ENCODE measurements at places on chromosomes 2 and 18.

- DNase-seq = no peak
Observed at GRCh38 chr2:25539136-25539535, 134.2 kb downstream of the DTNB start.

DNA sequence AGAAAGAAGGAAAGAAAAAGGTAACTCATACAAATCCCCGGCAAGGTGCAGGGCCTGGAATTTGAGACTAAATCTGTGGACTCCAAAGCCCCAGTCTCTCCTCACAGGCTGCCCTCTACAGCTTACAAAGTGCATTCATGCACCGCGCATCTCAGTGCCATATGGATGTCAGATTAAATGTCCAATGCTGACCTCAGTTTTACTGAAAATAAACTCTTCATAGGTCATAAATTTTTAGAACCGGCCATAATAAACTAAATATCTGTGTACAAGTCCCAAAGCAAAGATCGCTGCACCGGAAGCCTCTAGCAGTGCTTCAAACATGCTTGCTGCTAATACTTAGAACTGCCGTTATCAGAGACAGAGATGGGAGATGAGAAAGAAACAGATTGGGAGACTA is 17.7 kb downstream of the ST6GAL2 start:
- DNase-seq = no peak

GRCh38 chr2:130767408-130767775 is 12.1 kb downstream of the AMER3 start:
- no peak for DNase-seq

GRCh38 chr2:32231959-32232358 is 32.7 kb downstream of the NLRC4 start:
- DNase-seq = no peak

DNA sequence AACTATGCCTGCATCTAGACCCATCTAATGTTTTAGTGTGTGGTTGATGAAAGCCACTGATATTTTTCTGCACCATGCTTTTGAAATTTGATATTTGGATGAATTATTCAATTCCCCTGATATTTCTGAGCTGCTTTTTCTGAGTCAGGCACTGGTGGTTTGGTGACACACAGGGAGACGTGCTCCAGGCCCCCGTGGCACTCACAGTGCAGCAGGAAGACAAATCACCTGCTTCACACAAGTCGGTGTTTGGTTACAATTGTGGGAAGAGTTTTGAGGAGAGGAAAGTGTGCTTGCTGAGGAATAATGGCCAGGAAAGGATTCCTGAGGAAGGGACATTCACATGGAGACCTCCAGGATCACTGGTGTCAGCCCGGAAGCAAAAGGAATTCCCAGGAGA is 179.7 kb downstream of the ACKR3 start:
- DNase-seq = no peak

DNA sequence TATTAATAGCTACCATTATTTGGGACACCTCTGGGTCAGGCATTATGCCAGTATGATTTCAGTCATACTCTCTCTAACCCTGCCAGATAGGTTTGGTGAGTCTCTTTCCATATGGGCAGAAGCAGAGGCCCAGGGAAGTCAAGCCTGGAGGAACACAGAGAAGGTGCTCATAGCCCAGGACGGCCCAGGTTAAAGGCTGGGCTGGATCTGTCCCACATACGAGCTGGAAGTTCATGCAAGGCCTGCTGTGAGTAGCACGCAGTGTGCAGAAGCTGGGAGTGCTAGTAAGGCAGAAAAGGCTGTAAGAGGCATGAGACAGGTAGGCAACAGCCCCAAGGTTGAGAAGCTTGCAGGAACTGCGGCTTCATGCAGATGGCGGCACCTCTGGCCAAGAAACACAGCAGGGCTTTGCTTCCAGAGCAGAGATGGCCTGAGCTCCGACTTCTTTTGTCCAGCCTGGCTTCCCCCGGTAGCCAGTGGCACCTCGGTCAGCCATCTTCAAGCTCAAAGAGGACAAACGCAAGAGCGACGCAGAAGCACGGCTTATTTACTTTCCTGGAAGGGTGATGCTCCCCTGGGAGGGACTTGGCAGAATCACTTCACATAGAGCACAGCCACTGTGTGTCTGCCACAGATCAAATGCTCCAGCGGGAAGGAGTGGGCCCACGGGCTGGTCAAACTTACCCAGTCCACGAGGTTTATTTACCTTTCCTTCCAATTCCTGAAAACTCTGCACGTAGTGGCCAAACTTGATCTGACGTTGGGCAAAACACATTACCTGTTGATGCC is 58.5 kb upstream of the MAP4K4 start:
- DNase-seq = no peak

DNA sequence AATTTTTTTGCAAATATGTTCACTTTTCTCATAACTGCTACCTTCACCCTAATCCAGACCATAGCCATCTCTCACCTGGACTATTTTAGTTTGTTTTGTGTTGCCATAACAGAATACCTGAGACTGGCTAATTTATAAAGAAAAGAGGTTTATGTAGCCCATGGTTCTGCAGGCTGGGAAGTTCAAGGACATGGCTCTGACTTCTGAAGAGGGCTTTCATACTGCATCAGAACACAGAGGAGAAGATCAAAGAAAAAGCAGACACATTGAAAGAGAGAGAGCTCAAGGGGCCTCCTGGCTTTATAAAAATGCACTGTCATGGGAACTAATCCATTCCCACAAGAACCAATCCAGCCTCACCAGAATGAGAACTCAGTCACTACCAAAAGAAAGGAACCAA is 25.0 kb upstream of the DDX18 start:
- DNase-seq = no peak

DNA sequence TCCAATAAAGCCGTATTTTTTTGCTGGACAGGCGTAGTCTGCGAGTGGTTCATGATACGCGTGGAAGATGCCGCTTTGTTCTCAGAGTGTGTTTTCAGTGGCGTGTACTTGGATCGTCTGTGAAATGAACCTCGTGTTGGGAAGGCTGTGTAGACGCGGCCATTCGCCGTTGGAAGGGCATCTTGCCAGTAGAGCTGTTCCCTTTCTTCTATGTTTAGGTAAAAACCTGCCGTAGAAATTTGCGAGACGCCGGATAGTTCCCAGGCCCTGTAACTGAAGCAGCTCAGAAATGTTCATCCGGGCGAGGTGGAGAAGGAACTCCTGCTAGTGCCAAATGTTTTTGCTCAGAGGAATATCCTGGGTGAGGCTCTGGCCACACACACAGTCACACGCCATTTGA is 133.6 kb downstream of the NFATC1 start:
- DNase-seq = no peak

GRCh38 chr2:189559579-189560272 is 20.9 kb downstream of the SLC40A1 start:
- no peak for DNase-seq

GRCh38 chr2:131724019-131724418 is 196.3 kb downstream of the CCDC74A start:
- DNase-seq = no peak

DNA sequence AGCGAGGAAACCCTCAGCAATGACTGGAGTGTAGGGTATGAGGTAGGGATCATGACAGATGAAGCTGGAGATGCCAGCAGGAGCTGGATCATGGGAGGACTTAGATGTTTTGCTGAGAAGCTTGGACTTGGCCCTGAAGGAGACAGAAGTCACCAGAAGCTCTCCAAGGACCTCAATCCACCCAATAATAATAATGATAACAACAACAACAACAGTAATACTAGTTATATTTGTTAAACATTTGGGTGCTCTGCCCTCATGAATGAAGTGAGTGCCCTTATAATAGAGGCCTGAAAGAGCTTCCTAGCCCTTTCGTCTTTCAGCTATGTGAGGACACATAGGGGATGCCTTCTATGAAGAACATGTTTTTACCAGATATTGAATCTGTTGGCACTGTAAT is 163.9 kb downstream of the DDX1 start:
- no peak for DNase-seq

- no peak for DNase-seq
Observed at GRCh38 chr2:164287056-164287455, 334.2 kb downstream of the GRB14 start.

- no peak for DNase-seq
Observed at GRCh38 chr2:236553522-236553921, 16.1 kb upstream of the ACKR3 start.

DNA sequence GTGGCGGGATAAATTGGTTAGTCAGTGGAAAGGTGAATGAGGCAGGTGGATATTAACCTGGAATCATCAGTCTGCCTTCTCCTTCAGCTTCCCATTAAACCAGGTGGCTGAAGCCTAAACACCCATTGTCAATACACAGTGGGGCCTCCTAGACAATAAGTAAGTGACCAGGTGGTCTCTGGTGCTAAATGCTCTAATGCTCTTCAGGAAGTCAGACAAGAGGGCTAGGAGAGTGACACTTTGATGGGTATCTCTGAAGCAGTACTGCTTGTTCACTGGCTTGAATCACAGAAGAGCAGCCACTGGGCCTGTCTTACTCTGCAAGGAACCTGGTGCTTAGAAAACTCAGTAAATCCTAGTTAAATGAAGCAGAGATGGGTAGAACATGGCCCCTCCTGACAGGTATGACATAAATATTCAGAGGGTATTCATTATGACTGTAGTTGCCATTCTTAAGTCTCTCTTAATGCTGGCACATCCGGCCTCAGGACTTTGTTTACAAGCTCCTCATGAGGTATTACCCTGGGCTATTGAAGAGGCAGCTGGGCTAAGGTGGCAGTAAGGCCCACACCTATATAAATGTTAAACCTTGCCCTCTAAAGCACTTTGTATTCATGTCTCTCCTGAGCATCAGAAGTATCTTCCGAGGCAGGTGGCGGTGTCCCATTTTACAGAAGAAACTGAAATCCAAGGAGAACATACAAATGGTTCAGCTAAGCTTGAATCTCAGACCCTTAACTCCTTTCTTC is 104.9 kb downstream of the NCK2 start:
- DNase-seq = no peak

DNA sequence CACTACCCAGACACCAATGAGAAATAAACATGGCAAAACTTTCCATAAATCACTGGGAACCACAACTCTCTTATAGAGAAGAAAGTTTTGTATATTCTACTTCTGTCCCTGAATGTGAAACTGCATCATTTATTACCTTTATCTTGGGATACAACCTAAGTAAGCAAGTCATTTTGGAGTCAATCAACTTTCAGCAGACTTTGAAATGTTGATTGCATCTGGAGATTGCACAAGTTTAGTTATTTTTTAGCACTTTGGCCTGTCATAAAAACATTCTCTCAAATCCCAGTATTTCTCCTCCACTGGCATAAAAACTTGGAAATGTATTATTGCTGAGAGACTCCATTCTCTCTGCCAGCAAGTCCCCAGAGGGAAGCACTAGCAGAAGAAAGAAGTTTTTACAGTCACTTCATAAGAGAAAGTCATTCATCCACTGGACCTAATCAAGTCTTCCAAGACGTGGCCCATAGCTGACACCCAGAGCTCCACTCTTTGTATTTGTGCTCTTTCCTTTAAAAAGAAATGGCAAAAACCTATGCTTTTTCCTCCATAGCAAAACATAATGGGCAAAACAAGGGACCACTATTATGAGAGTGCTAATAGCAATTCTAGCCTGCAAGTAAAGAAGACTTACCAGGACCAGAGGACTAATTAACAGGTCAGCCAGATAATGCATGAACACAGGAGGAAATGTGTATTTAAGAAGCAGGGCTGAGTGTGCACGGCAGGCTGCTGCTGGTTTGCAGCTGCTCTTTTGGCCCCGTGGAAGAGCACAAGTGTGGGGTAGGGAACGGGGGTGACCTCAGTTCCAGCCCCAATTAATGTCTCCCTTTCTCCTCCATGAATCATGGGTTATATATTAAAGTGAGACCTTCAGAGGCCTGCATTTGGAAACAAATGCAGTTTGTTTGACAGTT is 171.5 kb downstream of the INO80D start:
- DNase-seq = no peak

DNA sequence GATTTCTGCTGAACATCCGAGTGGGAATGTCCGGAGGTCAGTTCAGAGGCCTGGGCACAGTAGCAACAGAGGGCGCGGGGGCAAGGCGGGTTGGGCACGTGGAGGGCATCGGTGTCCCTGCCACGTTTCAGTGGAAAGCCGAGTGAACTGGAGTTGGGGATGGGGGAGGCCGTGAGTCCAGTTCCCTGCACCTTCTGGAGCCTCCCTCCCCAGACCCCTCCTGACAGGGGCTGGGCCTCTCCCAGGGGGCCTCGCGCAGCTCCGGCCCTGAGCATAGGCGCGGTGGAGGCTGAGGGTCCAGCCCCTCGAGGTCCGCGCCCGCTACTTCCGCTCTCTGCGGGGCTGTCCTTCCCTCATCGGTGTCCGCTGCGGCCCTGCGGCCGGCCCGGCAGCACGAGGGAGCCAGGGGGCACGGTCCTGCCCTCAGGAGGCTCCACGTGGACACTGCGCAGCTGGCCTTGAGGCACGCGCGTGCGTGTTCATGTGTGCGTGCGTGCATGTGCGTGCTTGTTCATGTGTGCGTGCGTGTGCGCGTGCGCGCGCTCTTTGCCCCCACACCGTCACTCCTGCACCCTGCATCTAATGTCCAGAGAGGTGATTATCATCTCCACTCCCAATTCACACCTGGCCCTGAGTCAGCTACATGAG is 50.2 kb downstream of the PLEKHB2 start:
- DNase-seq = no peak

GRCh38 chr2:238489896-238490295 is 63.2 kb downstream of the ASB1 start:
- no peak for DNase-seq

Data from activated T-cell treated with anti-CD3 and anti-CD28 coated beads for 1 hour (primary cell).